ENCODE measurements at places on chromosomes 6 and 20.
A peak's percentile ranks its signal among the peaks of the same experiment; 100 is the strongest.

DNA sequence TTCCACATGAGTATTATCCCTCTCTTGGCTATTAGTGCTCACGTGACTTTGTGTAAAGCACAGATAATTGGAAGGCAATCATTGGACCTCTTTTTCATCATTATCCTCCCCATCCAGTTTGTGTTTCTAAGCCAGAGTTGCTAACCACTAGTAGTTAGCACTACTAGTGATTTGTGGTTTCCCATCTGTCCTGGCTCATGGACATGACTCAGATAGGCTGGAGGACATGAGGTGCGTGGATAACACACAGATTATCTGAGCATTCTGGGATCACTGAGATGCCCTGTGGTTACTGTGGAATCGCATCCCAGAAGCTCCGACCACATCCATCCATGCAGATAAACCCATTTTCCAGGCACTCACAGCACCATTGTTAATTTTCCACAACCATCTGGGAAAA, 123.8 kb upstream of the NAA20 start:
- no peak for DNase-seq

DNA sequence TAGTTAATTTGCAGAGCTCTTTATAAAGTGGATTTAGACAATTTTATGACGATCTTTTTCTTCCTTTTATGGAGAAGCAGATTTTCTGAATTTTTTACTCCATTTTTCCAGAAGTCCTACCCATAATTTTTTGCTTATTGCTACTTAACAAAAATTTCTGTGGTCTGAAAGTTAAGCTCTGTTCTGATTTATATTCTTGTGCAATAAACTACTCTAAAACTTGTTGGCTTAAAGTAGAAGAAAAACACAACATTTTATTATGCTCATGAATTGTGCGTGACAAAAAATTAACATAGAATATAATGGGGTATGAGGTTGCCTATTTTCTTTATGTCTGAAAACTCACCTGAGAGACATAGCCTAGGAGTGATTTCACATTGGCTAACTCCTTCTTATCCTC, 2.6 kb downstream of the DEFB113 start:
- DNase-seq: no peak

DNA sequence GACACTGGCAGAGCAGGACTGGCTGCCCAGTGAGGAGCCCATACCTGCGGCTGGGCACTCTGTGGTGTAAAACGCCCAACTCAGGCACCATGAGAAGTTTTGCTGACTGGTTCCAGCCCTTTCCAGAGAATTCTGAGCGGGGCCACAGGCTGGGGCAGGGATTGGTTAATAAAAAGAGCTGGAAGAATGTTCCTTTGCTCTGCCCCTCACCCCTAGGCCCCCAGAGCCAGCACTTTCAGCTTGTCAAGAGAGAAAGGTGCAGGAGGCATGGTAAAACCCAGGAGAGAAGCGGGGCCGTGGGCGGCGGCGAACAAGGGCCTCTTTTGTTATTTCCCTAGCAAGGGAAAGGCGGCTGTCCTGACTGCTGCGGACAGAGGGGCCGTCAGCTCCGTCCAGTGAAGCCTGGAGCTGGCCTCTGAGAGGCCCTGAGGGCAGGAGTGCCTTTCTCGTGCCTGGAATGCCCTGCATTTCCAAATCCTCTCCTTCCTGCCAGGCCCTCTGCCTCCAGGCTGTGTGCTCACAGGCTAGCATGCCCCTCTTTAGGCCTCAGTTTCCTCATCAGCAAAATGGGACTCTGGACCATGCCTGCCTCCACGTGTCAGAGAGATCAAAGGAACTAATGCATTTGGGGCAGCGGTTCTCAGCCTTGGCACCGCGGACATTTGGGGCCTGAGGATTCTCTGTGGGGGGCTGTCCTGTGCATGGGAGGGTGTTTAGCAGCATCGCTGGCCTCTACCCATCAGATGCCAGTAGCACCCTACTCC, 12.9 kb downstream of the SLC13A3 start:
- DNase-seq: no peak

GRCh38 chr20:59831024-59831915, 102.2 kb downstream of the SYCP2 start:
- no peak for DNase-seq

- DNase-seq: no peak
Observed at GRCh38 chr6:31792761-31793171, 2.8 kb downstream of the VARS1 start.

- no peak for DNase-seq
Observed at GRCh38 chr6:27332692-27333641, 20.9 kb upstream of the POM121L2 start.

- DNase-seq: no peak
Observed at GRCh38 chr6:137413482-137413881, 80.7 kb downstream of the OLIG3 start.

DNA sequence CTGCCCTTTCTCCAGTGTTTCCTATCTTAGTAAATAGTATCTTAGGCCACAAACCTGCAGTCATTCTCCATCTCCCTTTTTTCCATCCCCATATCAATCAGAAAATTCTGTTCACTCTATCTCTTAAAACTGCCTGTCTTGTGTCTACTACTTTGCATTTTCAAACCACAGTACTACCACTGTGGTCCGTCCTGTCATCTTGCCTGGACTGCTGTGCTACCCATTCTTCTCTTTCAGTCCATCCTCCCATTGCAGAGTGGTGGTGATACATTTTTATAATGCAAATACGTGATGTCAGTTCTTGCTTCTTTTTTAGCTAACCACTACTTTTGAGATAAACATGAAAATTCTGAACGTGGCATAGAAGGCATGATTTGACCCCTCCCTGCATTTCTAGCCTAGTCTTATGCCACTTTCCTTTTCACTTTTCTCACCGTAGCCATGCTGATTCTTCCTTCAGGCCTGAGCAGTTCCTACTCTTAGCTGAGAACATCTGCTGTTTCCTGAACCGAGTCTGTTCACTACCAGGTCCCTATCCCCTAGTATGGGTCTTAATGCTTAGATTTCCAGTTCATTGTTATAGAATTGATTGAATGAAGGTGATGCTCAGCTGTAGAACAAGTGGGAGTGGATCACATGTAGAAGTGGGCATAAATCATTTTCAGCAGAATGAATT, 13.8 kb downstream of the TBPL1 start:
- DNase-seq: no peak

GRCh38 chr6:89999945-90000825, 105.9 kb downstream of the GJA10 start:
- DNase-seq: no peak

GRCh38 chr6:14452567-14453527, 335.3 kb downstream of the CD83 start:
- DNase-seq: peak; percentile 19

GRCh38 chr6:139490482-139490881, 116.0 kb upstream of the CITED2 start:
- DNase-seq: no peak

DNA sequence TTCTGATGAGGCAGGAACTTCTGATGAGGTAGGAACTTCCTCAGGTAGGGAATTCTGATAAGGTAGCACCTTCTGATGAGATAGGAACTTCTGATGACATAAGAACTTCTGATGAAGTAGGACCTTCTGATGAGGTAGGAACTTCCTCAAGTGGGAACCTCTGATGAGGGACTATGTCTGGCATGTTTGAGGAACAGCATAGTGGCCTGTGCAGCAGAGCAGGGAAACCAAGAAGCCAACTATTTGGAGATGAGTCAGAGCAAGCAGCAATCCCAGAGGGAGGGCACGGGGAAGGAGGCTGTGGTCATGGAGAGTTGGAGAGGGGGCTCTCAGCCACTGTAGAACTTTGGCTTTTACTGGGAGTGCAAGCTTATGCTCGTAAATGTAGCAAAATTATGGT, 132.4 kb downstream of the CFAP61 start:
- no peak for DNase-seq

DNA sequence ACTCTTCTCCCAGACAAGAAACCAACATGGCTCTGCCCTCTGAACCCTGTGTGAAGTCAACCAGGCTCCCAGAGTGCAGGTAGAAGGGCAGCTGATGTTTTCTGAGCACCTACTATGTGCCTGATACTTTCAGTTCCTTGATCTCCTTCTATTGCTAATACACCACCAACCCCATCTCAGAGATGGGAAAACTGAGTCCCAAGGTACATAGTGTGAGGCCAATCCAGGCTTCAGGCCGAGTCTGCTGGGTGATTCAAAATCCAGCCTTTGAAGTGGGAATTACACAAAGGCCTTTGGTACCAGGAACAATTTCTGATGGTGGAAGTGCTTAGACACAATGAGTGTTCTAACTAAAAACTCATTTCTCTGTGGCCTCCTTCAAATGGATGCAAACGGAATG, 96.3 kb downstream of the NFATC2 start:
- DNase-seq: no peak

DNA sequence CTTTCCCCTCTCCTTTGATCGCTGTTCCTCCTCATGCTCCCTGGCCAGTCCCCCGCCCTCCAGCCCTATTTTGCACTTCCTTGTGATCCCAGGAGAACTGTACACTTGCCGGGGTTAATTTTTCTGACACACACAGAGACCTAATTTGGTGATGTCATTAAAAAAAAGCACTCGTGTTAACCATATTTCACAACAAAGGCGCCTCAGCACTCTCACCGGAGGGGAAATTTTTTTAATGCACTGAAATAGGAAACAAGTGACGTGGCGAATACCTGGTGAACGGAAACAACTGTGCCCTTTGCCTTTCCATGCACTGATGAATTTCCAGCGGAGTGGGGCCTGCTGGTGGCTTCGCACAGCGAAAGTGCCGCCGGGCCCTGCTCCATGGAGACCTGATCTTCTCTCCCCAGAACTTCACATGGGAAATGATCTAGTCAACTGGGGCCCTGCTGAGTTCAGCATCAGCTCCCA, 53.9 kb upstream of the TAGAP start:
- peak; percentile 55 for DNase-seq

- no peak for DNase-seq
Observed at GRCh38 chr20:24870881-24871280, 78.2 kb upstream of the CST7 start.

DNA sequence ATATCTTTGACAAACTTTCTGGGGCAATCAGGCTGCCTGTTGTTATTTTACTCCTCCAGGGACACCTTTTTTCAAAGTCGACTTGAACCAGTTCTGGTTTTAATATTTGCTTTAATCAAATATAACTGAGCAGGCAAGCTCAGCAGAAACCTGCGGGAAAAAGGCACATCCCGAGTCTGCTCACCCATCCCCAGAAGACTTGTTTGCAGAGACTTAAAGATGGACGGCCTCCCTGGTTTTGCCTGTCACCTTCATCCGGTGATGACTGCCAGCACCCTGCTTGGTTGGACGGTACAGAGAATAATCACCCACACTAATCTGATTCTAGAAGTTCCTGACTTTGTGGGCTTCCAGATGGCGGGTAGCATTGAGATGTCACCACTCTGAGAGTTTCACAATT, 36.8 kb downstream of the PPP1R3G start:
- DNase-seq: no peak

GRCh38 chr6:33424855-33425667, 5.2 kb downstream of the SYNGAP1 start:
- no peak for DNase-seq

- DNase-seq: no peak
Observed at GRCh38 chr20:31555203-31555775, 41.0 kb downstream of the HM13 start.

DNA sequence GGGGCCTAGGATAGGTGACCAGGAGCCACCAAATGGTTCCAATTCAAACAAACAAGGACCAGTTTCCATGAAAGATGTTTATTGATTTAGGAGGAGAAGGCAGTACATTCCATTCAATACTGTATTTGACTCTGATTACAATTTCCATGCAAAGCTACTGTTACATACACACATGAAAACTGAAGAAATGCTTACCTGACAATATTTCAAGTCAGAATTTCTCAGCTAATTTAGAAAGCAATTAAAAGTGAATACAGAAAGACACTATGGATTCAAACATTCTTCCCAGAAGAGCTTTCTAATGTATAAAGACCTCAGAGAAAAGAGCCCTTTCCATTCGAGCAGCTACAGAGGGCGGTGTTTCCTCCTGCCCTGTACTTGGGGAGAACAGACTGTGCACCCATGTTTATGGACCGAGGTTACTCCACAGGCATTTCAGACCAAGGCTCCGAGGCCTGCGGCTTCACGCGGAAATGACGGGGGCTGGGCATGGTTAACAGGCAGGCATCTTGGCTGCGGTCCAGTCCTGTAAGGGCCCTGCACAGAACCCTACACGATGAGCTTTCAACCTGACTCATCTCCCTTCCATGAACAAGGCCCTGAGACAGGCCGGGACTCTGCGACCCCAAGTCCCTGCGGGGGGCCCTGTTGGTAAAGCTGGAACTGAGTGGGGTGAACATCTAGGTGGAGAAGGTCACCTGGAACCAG, 25.7 kb upstream of the TCFL5 start:
- no peak for DNase-seq

- no peak for DNase-seq
Observed at GRCh38 chr20:9027626-9028025, 41.3 kb upstream of the PLCB4 start.

GRCh38 chr6:63556369-63556768, 15.9 kb upstream of the LOC128125822 start:
- DNase-seq: no peak

DNA sequence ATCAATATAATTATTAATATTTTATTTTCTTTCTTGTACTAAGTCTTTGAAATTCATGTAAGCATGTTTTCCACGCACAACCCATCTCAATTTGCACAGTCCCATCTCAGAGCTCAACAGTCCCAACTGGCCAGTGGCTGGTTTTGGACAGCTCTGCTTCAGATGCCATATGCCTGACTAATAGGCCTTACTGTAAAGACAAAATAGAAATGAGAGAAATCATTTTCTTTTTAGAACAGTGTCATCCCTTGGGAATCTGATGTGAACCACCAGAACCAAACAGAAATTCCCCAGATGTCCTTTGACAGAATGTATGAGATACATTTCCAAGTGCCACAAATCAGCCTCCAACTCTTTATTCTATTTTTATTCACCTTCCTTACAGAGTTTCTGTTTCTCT, 338.9 kb downstream of the ESR1 start:
- no peak for DNase-seq

GRCh38 chr6:159821122-159821521, 21.0 kb downstream of the PNLDC1 start:
- DNase-seq: no peak

DNA sequence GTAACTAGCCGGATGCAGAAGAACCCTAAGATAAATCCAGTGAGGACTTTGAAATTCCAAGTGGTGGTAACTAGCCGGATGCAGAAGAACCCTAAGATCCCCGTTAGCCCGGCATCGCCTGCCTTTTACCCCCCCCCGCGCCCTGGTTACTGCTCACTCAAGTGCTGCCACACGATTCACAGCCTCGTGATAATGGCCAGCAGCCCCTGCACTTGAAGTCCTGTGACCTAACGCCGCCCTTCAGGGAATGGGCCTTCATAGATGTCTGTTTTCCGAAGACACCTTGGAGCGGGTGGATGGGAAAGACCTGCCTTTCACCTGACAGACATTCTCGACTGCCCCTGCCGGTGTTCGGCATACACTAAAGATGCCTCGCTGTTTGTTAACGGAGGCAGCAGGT, 127.9 kb downstream of the HUS1B start:
- DNase-seq: no peak

- DNase-seq: no peak
Observed at GRCh38 chr20:16014436-16014835, 558.8 kb downstream of the KIF16B start.

GRCh38 chr6:160420253-160420968, 72.2 kb downstream of the SLC22A3 start:
- no peak for DNase-seq
